Testis (tissue), 5 donors: ENCODE measurements at places on chromosomes 2 and 18. TPM values are rescaled to one million over a fixed set of nuclear protein-coding genes. Genes with fewer than 3 reads are reported as not detected.
A peak's percentile ranks its signal among the peaks of the same experiment; 100 is the strongest.

CYP27C1 gene
- total RNA-seq: 0.55 TPM

ATP6V1C2 gene
- total RNA-seq: 5.9 TPM

DNA sequence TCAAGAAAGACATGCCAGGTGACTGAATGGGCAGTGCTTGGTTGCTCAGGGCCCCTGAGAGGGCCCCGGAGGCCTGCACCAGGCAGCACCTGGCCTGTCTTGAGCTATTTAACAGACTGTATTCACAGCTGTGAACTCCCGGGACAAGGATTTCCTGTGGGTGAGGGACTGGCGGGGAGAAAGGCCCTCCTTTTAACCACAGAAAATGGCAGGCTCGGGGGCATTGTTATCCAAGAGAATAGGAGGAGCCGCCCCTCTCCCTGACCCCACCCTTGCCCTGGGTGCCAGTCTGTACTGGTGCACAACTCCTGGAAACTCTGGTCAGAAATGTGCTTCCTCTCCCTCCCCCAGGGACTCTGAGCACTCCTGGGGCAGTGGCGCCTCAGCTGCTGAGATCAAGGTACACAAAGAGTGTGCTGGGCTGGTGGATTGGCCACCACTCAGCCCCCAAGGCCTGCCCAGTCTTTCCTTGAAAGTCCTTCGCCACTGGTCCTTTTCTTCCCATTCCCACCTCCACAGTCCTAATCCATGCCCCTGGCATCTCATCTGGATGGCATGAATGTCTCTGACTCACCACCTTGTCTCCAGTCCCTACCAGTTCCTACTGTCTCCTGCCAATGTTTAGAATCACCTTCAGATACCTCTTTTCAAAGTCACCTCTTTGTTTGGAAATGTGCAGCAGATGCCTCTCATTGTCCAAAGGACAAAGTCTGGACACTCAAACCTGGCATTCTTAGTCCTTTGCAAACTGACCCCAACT is 19.6 kb upstream of the EPAS1 start:
- H3K4me3 ChIP-seq: no peak overlapping the region
- no peak overlapping the region for H3K27ac ChIP-seq

GRCh38 chr18:72674710-72675109 is 130.6 kb upstream of the CBLN2 start:
- H3K4me3 ChIP-seq: no peak overlapping the region
- no peak overlapping the region for H3K27ac ChIP-seq
- H3K27me3 ChIP-seq: no peaks in the 10 kb centered on the region
- peaks cover 3% of the 10 kb centered on the region for H3K4me1 ChIP-seq

DNA sequence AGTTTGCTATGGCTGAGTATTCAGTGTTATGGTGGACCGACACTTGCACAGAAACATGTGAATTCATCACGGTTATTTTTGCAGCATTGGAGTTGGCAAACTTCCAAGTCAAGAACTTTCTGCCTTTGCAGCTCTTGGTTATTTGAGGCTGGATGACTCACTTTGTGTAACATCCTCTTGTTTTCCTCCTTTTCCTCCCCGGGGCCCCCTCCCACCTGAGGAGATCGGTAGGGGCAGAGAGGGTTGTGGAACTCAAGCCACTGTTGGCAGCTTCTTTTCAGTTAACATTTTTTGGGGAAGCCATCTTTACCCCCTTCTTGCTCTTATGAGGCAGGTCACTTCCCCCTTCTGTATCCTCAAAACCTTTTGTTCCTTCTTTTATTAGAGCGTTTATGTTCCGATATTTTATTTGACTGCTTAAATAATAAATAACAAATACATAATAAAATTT is 48.6 kb downstream of the DDX1 start:
- no peaks in the 10 kb centered on the region for H3K36me3 ChIP-seq
- no peaks in the 10 kb centered on the region for H3K4me1 ChIP-seq
- no peak overlapping the region for H3K27ac ChIP-seq
- H3K27me3 ChIP-seq: no peaks in the 10 kb centered on the region
- no peak for DNase-seq

- H3K4me1 ChIP-seq: peaks cover 14% of the 10 kb centered on the region
- no peaks in the 10 kb centered on the region for H3K27me3 ChIP-seq
- no peak overlapping the region for H3K27ac ChIP-seq
- peak; percentile 68 for DNase-seq
- peak overlapping the region; percentile 24 for H3K4me3 ChIP-seq
These were observed 462 bp upstream of the CIDEA start for GRCh38 chr18:12253663-12254135.

DNA sequence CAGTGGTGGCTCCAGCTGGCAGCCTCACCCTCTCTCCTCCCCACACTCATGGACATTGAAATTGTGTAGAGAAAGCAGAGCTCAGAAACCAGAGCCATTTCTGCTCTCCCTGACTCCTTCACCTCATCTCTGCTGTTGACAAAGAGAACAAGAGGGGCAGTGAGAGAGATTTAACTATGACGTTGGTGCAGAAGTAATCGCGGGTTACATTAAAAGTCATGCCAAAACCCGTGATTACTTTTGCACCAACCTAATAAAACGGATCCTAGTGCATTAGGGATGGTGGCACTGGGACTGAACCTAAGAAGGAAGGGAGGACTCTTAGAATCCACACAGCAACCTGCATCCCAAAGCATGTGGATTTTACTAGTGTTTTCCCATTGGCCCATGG is 113.3 kb upstream of the CDC42EP3 start:
- no peak overlapping the region for H3K27ac ChIP-seq
- no peak overlapping the region for H3K4me3 ChIP-seq
- no peaks in the 10 kb centered on the region for H3K27me3 ChIP-seq
- no peaks in the 10 kb centered on the region for H3K4me1 ChIP-seq

DNA sequence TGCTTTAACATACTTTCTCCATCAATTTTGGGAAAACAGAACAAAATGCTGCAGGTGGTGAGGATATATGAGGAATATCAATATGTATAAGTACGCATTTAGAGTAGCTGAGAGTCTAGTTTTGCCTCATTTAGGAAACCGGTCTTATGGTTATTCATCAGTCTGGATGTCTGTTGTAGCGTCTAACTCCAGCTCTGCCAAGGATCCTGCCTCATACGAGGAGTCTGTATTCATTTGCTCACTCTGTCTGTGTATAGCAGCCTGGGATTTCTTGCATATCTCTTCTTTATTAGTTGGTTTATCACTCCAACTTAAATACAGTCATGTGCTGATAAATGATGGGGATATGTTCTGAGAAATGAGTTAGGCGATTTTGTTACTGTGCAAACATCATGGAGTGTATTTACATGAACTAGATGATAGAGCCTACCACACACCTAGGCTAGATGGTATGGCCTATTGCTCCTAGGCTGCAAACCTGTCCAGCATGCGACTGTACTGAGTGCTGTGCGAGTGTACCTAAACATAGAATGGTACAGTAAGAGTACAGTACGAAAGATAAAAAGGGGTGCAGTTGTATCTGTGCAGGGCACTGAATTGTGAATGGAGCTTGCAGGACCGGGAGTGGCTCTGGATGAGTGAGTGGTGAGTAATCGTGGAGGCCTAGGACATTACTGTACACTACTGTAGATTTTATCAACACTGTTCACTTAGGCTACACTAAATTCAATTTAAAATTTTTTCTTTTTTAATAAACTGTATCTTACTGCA is 148.1 kb downstream of the ZNF407 start:
- no peak overlapping the region for H3K4me3 ChIP-seq
- no peaks in the 10 kb centered on the region for H3K36me3 ChIP-seq
- H3K27ac ChIP-seq: no peak overlapping the region
- no peaks in the 10 kb centered on the region for H3K27me3 ChIP-seq
